Stimulated activated CD4-positive, alpha-beta T cell treated with anti-CD3 and anti-CD28 coated beads, TNF-alpha, amount 100 ng/mL, for 1 hour (primary cell): ENCODE measurements at places on chromosomes 5 and 9.

- DNase-seq = no peak
Measured at GRCh38 chr5:55650386-55650785, 61.7 kb downstream of the SLC38A9 start.

DNA sequence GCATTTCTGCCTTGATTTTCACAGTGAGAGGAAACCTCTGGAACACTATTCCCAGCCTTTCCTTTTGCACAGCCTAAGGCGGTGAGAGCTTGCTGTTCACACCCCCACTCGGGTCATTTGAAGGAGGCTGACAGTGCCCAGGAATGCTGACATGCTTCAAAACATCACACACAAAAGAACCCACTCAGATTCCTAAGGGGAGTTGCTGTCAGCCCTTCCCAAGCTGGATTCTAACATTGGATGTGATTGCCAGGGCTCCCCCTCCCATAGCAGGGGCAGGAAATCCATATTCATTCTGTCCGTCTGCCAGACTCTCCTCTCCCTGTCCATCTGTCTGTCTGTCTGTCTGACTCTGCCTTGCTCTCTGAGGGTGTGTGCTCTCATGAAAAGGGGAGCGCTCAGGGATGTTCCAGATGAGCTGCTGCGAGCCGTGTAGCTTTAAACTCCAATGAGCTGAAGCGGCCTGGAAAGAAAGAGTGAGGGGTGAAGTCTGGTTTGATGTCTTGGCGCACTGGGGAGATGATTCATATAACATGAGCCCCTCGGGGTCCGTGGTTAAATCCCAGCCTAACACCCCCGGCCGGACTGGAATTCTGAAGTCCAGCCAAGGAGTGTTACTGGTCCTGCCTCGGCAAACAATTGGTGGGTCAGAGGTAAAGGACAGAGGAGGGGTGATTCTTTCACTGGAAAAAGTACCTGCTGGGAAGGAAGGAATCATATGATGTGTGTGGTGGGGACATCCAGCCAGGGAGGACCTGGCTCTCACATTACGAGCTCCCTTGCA lies 517.0 kb downstream of the CCDC171 start:
- no peak for DNase-seq

DNA sequence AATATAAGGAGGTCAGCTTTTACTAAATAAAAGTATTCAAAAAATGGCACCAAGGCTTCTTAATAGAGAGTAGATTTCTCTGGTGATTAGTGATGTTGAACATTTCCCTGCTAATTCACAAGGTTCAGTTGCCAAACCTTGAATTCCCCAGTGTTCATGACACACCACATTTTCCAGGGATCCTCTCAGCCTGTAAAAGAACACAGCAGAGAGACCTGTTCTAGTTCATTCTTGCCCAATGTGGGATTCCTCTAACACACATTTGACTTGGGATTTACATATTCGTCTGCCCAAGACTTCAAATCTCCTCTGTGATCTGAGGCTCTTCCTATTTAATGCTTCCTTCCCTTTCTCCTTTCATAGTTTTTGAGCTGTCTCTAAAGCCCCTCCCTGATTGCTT lies 273.2 kb upstream of the CDH9 start:
- no peak for DNase-seq

DNA sequence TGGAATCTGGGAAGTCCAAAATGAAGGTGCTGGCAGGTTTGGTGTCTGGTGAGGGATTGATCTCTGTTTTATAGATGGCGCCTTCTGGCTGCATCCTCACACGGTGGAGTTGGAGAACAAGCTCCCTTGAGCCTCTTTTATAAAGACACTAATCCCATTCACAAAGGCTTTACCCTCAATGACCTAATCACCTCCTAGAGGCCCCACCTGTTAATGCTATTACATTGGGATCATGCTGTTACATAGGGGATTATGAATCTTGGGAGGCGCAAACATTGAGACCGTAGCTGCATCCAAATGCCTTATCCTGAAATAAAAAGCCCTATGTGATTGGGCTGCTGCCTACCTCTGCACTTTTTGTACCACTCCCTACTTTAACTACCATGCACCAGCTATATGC lies 197.1 kb upstream of the HMHB1 start:
- DNase-seq = no peak

DNA sequence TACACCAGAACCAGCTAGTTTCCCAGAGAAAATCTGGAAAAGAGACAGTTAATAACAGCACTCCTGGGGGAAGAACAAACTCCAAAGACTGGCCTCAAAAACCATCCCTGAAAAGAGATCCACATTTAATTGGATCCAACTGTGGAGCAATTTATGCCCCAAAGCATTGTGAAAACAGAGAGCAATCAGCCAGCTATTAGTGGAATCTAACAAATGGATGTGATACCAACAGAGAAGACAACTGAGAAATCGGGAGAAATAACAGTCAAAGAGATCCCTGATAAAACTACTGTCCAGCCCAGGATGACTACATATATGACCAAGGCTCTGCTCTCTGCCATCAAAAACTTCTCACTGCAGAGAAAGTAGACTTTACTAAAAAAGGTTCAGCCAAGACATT lies 40.5 kb upstream of the TRIO start:
- no peak for DNase-seq

GRCh38 chr5:99674101-99674500 lies 745.3 kb upstream of the CHD1 start:
- no peak for DNase-seq

DNA sequence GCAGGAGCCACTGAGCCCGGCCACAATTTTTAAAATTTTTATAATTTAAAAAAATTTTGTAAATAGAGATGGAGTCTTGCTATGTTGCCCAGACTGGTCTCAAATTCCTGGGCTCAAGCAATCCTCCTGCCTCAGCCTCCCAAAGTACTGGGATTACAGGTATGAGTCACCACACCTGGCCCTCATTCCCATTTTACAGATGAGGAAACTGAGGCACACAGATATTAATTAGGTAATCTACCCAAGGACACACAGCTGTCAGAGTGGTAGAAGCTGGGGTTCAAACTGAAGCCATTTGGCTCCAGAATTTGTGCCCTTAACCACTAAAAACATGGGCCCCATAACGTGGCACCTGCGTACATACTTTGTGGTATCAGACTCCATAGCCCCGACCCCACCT lies 7.5 kb downstream of the TRUB2 start:
- no peak for DNase-seq

- DNase-seq = no peak
Measured at GRCh38 chr5:34538026-34538672, 118.0 kb upstream of the RAI14 start.

DNA sequence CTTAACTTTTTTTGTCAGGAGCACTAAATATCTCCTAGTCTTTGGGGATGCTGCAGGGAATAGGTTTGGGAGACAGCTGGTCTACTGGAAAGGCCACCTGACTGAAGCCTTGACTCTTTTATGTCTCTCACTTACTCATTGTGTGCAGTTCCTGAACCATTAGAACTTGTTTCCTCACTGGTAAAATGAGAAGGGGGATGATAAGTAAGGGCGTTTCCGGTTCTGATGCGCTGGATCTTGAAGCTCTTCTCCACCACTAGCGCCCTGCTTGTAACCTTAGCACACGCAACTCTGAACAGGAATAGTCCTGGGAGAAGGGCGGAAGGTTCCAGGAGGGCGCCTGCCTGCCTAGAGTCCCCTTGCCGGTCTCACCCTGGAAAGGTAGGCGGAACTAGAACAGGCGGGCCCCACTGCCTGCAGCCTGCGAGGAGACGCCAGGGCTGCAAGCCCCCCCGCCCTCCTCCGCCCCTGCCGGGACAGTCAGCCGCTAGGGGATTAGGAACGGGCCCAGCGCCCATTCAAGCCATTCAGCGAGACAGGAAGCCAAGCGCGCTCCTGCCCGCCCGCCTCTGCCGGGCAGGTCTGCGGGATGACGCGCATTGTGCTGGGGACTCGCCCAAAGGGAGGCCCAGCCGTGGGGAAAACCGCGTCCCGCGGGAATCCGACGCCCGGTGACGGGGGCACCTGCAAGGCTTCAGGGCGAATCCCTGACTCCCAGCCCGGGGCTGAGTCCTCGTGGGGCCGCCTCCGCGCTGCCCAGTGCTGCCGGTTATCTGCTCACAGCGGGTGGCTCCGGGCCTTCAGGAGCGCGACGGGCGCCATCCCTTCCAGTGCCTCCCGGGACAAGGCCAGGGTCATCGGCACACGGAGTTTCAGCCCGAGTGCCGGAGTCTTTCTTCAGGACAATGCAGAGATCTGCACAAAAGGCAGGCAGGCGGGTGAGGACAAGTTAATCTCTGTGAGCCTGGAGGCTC lies 44.0 kb upstream of the XPA start:
- no peak for DNase-seq

DNA sequence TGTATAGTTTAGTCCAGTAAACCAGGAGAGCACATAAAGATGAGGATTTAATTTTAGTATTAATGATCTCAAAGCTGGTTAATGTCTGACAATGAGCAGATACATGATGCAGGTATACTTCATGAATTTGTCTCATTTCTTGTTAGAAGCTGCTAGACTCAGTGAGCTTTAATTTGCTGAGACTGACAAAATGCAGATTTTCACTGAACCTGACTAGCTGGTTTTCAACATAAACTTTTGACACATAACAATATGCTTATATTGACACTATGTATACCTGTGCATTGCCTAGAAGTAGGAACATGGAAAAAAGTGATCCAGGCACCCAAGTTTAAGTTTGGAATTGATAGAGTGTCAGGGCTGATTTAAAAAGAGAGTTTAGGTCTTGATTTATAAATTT lies 10.8 kb downstream of the UBLCP1 start:
- no peak for DNase-seq

GRCh38 chr5:33523208-33523771 lies 82.5 kb downstream of the TARS1 start:
- no peak for DNase-seq

DNA sequence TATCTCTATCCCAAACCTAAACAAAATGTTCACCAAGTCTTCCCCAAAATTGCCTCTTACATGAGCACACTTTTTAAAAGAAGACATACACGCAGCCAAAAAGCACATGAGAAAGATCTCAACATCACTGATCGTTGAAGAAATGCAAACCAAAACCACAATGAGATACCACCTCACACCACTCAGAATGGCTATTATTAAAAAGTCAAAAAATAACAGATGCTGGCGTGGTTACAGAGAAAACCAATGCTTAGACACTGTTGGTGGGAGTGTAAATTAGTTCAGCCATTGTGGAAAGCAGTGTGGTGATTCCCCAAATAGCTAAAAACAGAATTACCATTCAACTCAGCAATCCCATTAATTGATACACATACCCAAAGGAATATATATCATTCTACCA lies 83.8 kb downstream of the SEMA5A start:
- no peak for DNase-seq

GRCh38 chr5:120251898-120252297 lies 212.2 kb upstream of the PRR16 start:
- DNase-seq = no peak

DNA sequence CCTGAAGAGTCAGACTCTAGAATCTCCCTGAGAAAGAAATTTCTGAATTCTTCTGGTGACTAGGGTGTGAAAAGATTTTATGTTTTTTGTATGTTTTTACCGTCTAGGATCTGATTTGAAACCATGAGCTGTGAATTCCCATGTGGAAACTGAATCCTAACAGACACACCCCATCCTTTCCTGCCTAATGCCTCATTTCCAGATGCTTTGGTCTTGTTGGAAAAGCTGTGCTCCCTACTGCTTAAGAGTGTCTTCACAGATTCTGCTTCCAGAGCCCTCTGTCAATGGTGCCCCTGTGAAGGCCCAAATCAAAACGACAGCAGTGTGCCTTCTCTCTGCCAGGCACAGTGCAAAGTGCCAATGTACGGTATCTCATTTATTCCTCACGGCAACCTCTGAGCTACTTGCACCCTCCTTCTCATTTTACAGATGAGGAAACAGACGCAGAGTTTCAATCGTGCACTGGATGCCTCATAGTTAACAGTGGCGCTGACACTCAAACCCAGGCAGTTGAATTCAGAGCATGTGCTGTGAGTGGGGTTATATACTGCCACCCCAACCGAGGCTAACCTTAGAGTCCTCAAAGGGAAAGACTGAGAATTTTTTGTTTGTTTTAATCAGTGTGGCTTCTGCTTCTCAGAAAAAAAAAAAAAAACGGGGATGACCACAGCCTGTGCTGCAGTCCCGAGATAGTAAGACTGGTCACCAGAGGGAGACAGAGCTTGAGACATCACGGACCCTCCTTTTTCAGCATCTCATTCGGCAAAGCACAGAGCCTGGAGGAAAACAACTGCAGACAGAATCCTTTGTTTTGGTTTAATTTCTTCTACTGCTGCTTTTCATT lies 188.4 kb downstream of the SNCAIP start:
- DNase-seq = no peak

- no peak for DNase-seq
Measured at GRCh38 chr9:80784647-80785046, 904.7 kb downstream of the TLE1 start.

- DNase-seq = no peak
Measured at GRCh38 chr9:92608909-92609445, 61.0 kb downstream of the IPPK start.

DNA sequence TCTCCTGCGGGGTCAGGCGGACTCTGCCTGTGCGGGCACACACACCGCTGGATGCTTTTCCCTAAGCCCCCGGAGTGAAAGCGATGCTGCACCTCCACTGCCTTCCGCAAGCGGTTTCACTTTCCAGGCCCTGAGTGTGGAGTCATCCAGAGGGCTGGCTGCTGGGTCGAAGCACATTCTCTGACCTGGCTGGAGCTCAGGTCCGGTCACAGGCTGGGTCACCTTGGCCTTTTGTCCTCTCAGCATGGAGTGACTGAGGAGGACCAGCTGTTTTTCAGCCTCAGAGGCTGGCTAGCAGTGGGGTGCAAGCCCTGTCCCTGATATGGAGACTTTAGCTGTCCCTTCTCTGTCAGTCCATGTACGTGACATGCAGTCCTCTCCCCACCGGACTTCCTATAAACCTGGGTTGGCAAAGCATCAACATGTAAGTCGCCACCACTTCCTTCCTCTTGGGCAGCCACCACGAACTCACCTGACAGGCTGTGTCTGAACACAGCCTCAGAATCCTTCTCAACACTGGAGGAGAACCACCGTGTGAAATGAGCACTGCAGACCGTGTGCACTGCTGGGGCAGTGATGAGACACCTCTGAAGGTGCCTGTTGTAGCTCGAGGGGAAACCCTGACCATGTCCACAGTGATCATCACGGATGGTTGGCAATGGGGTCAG lies 51.3 kb downstream of the GADD45G start:
- no peak for DNase-seq

DNA sequence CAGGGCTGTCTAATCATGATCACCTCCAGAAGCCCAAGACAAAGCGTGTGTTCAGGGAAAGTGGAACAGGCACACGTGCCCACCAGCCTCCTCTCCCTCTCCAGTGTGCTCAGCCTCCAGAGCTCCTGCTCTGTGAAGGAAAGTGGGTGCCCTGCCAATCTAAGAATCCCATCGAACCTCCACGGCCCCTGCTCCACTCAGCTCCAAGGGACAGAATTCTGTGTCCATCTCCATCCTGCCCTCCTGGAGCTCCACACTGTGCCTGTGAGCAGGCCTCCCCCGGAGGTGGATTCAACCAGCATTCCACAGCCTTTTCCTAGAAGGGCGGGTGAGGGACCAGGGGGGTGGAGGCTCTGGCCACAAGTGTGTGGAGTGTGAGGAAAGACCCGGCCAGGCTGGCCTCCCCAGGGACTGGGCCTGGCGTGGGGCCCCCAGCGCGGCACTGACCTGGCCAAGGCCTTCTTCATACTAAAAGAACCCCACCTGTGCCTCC lies 6.0 kb downstream of the EEIG1 start:
- no peak for DNase-seq
